Natural killer cell (primary cell): ENCODE measurements at places on chromosomes 16 and 17. TPM values are rescaled to one million over a fixed set of nuclear protein-coding genes. Genes with fewer than 3 reads are reported as not detected.

DNA sequence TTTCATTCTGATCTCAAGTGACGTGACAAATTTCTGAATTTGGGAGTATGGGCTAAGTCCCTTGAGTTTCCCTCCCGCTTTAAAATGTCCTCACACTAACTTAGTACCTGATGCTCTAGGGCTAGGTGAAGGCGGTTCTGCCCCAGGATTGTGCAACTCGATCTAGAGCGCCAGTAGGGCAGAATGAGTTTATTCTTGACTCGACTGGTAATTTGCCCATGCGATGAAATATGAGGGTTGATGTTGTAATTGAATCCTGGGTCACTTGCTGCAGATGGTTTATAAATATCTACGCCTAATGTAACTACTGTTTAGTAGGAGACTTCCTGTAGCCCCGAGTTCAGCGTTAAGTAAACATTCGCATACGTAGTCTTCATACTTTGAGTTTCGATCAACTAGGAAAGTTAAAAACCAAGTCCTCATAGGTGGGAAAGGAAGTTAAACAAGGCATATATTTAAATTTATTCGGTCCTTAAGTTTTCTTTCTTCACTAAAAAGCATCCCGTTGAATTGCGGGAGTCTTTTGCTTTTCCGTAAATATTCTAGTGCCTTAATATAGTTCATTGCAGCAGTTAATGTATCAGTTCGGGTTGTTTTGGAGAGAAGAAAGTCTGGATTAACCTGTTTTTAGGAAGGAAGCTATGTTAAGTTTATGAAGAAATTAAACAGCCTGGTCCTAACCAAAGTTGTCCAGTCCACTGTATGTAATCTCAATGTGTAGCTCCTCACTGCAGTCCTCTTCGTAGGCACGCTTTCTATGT lies 1.6 kb downstream of the CTCF start:
- peak; percentile 66 for DNase-seq

PYY gene
- total RNA-seq: not detected

FOXN1 gene
- total RNA-seq: not detected

DNA sequence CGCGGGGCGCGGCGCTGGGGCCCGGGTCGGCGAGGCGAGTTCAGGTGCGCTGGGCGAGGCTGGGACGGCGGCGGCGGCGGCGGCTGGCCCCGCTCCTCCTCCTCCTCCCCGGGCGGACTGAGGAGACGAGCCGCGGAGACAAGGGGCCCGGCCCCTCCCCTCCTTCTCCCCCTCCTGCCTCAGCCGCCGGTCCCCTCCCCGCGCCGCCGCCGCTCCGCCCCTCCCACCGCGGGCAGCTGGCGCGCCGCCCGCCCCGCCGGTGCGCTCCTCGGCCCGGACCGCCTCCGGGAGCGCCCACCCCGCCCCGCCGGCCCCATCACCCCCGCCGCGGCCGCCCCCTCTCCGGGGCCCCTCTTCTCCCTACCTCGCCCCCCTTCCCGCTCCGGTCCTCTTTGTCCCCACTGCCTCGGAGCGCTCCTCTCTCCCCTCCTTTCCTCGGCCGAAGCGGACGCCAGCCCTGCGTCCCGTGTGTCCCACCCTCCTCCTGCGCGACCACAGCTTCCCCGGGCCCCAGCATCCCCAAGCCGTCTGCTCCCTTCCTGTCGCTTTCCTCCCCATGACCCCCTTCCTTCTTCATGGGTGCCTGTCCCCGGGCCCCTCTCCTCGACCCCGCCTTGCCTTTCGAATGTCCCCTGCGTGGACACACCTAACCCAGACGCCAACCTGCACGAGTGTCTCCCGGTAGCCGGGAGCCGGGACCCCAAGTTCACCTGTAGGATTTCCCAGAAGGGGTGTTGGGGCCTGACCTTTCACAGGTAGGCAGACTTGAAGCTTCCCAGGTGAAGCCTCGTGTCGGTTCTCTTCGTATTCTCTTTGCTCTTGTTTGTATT lies at the start of gene TOX3:
TOX3 (minus strand) TSS at position 140 of the 830 bp plus-strand sequence. CDS start 420 bp downstream, outside the sequence.
- DNase-seq: no peak

DNA sequence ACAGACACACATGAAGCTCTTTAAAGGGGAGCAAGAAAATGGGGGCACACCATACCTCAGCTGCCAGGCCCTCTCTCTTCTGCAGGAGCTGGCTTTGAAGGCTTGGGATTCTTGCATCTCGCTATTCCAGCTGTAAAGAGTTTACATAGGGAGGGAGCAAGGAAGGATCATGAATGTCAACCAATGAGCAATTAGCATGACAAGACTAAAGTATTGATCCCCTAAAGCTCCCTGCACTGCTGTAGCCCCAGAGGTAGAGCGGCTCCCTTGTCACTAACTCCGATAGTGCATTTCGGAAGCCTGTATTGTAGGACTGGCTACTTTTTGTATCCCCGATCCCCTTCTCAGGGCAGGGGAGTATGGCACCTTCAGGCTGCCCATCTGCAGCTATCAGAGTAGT lies 113.4 kb upstream of the PMFBP1 start:
- no peak for DNase-seq

DNA sequence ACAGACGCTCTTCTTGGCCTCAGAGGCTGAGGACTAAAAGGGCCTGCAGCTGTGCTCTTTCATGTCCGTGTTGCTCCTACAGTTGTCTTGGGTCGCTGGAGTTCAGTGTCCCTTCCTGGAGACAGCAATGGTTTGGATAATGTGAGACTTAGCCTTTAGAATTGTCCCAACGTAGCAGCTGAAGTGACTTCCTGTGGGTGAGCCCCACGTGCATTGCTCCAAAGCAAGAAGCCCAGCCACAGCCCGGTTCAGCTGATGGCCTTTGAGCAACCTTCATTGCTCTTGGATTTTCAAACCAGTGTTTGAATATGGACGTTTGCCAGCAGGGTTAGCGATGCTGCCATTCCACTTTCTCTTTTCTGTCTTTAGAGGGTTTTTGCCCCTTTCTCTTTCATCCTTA lies 19.7 kb downstream of the TMEM11 start:
- DNase-seq: no peak

DNA sequence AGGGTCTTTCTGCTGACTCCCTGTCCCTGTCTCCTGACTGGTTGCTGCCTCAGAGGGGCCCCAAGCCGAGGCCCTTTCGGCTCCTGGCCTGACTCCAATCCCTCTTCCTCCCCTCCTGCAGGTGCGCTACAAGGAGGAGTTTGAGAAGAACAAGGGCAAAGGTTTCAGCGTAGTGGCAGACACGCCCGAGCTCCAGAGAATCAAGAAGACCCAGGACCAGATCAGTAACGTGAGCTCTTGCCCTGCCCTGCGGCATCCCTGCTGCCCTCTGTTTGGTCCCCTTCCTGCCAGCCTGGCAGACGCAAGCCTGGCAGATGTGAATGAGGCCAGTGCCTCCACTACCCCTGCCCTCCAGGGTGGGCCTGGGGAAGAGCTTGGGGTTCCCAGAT lies 27.1 kb upstream of the LASP1NB start:
- no peak for DNase-seq

DNA sequence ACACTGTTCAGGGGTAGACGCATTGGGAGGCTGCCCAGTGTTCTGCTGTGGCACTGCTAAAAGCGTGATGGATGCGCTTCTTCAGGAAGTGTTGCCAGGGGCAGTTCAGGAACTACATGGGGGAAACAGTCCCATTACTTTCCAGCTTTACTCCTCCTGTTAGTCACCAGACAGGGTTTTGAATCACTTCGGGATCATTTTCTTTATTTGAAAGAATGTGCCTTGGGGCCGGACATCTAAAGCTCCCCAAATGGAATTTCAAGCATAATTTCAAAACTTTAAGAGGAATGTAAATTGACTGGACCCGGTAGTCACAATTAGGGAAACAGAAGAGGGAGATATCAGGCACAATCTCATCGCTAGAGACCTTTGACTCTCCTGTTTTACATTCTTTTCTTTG lies 1.3 kb upstream of the KRTAP2-1 start:
- no peak for DNase-seq

- no peak for DNase-seq
These were observed 22.5 kb upstream of the ICAM2 start for GRCh38 chr17:64042700-64043485.

GRCh38 chr17:76871668-76872067 lies 3.5 kb downstream of the MGAT5B start:
- no peak for DNase-seq

DNA sequence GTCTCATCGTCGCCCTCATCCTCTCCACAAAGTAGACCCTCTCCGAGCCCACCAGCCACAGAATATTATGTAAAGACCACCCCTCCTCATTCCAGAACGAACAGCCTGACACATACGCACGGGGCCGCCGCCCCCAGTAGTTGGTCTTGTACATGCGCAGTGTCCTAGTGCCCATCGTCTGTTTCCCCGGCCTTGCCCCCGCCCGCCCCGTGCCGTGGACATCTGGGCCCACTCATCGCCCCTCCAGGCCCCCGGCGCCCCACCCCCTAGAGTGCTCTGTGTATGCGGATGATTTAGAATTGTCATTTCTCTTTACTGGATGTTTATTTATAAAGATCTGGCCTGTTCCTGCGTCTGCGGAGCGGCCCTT lies 475 bp upstream of the AMDHD2 start:
- no peak for DNase-seq

DNA sequence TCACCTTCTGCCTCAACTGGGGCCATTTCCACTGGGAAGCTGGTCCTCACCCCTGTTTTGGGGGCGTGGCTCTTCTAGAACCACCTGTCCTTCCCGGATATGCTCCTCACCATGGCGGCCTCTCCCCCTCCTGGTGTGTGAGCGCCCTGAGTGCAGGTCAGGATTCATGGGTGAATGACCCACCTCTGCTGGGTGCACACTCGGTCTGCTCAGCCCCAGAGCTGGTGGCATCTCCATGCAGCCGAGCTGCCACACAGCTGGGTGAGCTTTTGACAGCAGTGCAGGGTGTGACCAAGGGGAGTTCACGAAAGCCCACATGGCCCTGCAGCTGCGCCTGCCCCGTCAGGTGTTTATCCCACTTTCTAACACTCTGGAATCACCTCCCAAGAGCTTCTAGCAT lies 27.3 kb downstream of the GRIN2C start:
- no peak for DNase-seq

NUDT16L1 gene
- total RNA-seq: 39.1 TPM

GRCh38 chr17:75619506-75620431 lies 13.5 kb upstream of the SMIM5 start:
- no peak for DNase-seq

- no peak for DNase-seq
These were observed 436.4 kb downstream of the KCNJ18 start for GRCh38 chr17:22128723-22129122.

ACSM5 gene
- total RNA-seq: not detected

SMTNL2 gene
- not detected for total RNA-seq

SCN4A gene
- 0.10 TPM for total RNA-seq

SLFN5 gene
- 141 TPM for total RNA-seq

- DNase-seq: no peak
These were observed 30.5 kb downstream of the PIK3R6 start for GRCh38 chr17:8836821-8837562.

GRCh38 chr16:71746442-71747046 lies 22.0 kb upstream of the PHLPP2 start:
- no peak for DNase-seq

- DNase-seq: no peak
These were observed 607.3 kb upstream of the GOT2 start for GRCh38 chr16:59341368-59341767.

WNK4 gene
- total RNA-seq: not detected

DNA sequence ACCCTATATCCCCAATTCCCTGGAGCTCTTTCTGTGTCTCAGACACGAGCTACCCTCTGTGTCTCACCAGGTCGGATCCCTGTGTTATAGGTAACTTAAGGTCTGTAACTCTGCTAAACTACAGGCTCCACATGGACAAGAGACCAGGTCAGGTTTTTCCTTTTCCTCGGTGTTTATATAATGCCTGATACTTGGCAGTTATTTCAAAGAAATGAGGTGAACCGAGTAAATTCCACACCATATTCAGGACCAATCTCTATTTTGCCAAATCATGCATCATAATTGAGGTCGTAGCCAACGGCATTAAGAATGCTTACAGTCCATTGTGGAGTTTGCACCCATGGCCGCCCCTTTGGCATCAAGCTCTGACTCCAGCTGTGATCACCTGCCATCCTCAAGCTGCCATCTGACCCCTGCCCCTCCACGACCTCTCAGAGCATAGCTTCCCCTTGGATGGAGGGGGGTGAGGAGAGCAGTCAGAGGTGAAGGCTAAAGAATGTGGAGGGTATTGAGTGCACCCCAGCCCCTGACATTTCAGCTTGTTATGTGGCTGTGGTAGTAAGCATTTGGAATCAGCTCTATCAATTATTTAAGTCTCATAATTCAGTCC lies 434.7 kb upstream of the RBFOX1 start:
- no peak for DNase-seq

CRHR1 gene
- not detected for total RNA-seq

GRCh38 chr16:82943371-82943770 lies 316.6 kb downstream of the CDH13 start:
- no peak for DNase-seq

NEK8 gene
- total RNA-seq: 6.8 TPM

DNA sequence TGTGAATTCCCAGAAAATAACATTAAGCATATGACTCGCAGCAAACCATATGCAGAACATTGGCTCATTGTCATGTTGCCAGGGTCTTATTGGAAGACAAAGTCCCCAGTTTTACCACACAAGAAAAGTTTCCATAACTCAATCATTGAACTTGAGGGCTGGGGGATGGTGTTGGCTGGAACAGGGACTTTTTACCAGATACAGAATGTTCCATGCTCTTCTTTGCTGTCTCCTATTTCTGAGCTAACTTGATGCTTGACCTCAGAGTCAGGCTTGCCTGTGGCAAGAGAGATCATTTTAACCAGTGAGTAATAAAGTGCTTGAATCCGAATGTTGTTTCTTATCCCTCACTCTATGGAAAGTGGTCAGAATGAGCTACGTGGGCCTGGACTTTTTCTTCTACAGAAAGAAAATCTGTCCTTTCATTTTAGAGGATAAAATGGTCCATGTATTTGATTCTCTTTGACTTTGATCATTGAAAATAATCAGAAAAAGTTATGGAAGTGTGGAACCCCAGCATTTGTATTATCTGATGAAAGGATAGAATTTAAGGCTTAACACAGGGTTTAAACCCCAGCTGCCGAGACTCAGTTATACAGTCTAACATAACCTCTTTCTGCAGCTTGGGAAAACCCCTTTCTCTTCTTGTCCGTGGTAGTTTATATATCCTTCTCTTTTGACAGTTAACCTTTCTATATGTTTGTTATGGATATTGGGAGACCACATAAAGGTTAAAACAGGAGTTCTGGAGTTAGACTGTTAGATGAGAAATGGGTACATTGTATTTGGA lies 67.0 kb downstream of the TUBD1 start:
- DNase-seq: peak; percentile 52

DNA sequence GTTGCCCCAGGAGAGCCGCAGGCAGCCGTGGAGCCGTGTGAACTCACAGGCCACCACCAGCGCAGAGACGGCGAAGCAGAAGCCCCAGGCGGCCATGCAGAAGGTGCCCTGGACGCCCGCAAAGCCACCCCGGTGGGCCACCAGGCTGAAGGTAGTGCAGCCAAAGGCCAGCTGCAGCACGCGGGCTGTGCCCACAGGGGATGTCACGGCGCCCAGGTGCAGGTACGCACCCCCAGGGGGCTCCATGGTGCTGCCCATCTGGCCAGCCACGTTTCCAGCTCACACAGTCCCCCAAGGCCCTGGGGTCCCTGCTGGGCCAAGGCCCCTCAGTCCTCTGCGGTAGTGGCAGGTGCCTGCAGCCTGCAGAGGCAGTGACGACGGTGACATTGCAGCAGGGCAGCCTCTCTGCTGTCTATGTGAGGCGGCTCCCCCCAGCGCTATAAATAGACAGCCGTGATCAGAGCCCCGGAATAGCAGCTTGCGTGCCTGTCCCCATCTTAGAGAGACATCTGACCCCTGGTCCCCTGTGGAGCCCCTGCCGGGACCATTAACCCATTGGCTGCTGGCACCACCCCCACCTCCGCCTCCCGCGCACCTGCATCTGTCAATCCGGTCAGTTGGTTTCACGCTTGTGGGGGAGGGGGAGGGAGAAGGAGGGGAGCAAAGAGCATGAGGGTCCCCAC lies 4.5 kb upstream of the PYCR1 start:
- no peak for DNase-seq
